ENCODE measurements at places on chromosomes 3 and 15.

- no peaks in the 10 kb centered on the region for H3K36me3 ChIP-seq
- H3K4me1 ChIP-seq = no peaks in the 10 kb centered on the region
- H3K27me3 ChIP-seq = no peaks in the 10 kb centered on the region
- no peak overlapping the region for H3K27ac ChIP-seq
Observed at GRCh38 chr3:130323503-130323902, 22.0 kb upstream of the COL6A5 start.

GRCh38 chr15:65835447-65835846 lies 33.8 kb upstream of the RAB11A start:
- no peaks in the 10 kb centered on the region for H3K27me3 ChIP-seq
- H3K27ac ChIP-seq = no peak overlapping the region
- peaks cover 14% of the 10 kb centered on the region for H3K4me1 ChIP-seq
- no peak for DNase-seq
- H3K36me3 ChIP-seq = no peaks in the 10 kb centered on the region
- no peak overlapping the region for H3K4me3 ChIP-seq

- no peak overlapping the region for H3K4me3 ChIP-seq
- H3K4me1 ChIP-seq = no peaks in the 10 kb centered on the region
- no peak for DNase-seq
- no peaks in the 10 kb centered on the region for H3K36me3 ChIP-seq
Observed at GRCh38 chr3:95088464-95088863, 1025.6 kb downstream of the NSUN3 start.

GRCh38 chr3:171704002-171704401 lies 106.3 kb downstream of the PLD1 start:
- peak; percentile 58 for DNase-seq
- no peaks in the 10 kb centered on the region for H3K4me1 ChIP-seq
- no peaks in the 10 kb centered on the region for H3K27me3 ChIP-seq
- H3K36me3 ChIP-seq = no peaks in the 10 kb centered on the region
- H3K4me3 ChIP-seq = no peak overlapping the region
- no peak overlapping the region for H3K27ac ChIP-seq

GRCh38 chr15:49731187-49732099 lies 110.6 kb downstream of the DTWD1 start:
- no peaks in the 10 kb centered on the region for H3K27me3 ChIP-seq
- H3K4me3 ChIP-seq = no peak overlapping the region
- peaks cover 5% of the 10 kb centered on the region for H3K4me1 ChIP-seq
- H3K27ac ChIP-seq = no peak overlapping the region
- no peak for DNase-seq
- H3K36me3 ChIP-seq = no peaks in the 10 kb centered on the region

- H3K27me3 ChIP-seq = no peaks in the 10 kb centered on the region
- no peak overlapping the region for H3K4me3 ChIP-seq
- no peak overlapping the region for H3K27ac ChIP-seq
Observed at GRCh38 chr3:71549951-71550350, 33.6 kb downstream of the FOXP1 start.

- H3K27me3 ChIP-seq = peaks cover 27% of the 10 kb centered on the region
- H3K36me3 ChIP-seq = no peaks in the 10 kb centered on the region
- no peak for DNase-seq
- H3K27ac ChIP-seq = no peak overlapping the region
- H3K4me1 ChIP-seq = peaks cover 6% of the 10 kb centered on the region
Observed at GRCh38 chr3:39196671-39197356, 4.4 kb upstream of the XIRP1 start.

- peaks cover 11% of the 10 kb centered on the region for H3K36me3 ChIP-seq
- H3K4me3 ChIP-seq = peak overlapping the region; percentile 83
- DNase-seq = peak; percentile 82
- H3K27ac ChIP-seq = peak overlapping the region; percentile 90
Observed at GRCh38 chr15:38254051-38254883, 1.6 kb downstream of the SPRED1 start.

GRCh38 chr15:56244038-56244810 lies 545 bp upstream of the RFX7 start:
- peak overlapping the region; percentile 79 for H3K4me3 ChIP-seq
- peak overlapping the region; percentile 73 for H3K27ac ChIP-seq
- no peaks in the 10 kb centered on the region for H3K27me3 ChIP-seq
- peaks cover 25% of the 10 kb centered on the region for H3K4me1 ChIP-seq

DNA sequence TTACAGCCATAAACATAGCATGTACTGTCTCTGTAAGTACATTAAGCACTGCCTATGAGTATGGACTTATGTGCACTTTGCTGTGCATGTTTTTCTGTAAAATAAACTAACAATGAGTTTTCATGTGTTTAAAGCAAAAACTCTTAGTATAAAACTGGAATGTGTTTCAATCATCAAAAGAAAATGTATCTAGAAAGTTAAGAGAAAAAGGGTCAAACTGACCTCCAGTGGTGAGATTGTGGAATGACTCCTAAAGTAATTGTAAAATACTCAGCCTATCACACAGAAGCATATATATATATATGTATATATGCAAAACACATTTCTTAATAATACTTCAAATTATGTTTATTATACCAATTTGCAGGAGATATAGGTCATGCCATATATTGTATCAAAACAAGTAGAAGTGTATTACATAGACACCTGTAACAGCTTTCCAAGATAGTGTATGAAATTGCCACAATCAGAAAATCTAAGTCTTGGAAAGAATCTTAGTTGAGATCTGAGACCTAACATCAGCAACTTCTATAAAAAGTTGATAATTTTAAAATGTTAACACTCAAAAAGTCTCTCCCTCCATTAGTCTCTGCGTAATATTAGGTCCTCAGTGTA lies 199.6 kb downstream of the FMN1 start:
- H3K36me3 ChIP-seq = peaks cover under 1% of the 10 kb centered on the region
- H3K4me1 ChIP-seq = no peaks in the 10 kb centered on the region
- no peak overlapping the region for H3K4me3 ChIP-seq
- peak; percentile 52 for DNase-seq
- no peak overlapping the region for H3K27ac ChIP-seq
- H3K27me3 ChIP-seq = no peaks in the 10 kb centered on the region

DNA sequence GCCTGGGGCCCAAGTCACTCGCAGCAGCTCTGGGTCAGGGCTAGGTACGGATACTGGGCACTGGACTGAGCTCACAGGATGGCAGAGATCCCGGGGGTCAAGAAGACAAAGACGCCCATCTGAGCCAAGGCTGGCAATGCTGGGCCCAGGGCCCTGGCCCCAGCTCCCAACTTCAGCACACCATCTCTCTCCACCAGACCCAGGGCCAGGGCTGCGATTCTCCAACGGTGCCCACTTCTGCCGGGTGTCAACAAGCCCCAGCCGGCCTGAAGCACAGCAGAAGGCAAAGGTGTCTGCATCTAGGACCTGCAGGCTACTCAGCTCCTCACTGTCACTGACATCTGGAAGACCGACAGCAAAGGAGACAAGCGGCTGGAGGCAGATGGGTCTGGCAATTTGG lies 8.6 kb downstream of the WDR73 start:
- H3K4me3 ChIP-seq = no peak overlapping the region
- H3K4me1 ChIP-seq = peaks cover 7% of the 10 kb centered on the region
- DNase-seq = no peak
- H3K27me3 ChIP-seq = no peaks in the 10 kb centered on the region

- no peak overlapping the region for H3K27ac ChIP-seq
- no peaks in the 10 kb centered on the region for H3K4me1 ChIP-seq
- H3K4me3 ChIP-seq = no peak overlapping the region
- DNase-seq = no peak
Observed at GRCh38 chr15:72033711-72034110, 84.2 kb downstream of the MYO9A start.

Data from MCF 10A (cell line).